ENCODE measurements at places on chromosomes 3 and 15.

DNA sequence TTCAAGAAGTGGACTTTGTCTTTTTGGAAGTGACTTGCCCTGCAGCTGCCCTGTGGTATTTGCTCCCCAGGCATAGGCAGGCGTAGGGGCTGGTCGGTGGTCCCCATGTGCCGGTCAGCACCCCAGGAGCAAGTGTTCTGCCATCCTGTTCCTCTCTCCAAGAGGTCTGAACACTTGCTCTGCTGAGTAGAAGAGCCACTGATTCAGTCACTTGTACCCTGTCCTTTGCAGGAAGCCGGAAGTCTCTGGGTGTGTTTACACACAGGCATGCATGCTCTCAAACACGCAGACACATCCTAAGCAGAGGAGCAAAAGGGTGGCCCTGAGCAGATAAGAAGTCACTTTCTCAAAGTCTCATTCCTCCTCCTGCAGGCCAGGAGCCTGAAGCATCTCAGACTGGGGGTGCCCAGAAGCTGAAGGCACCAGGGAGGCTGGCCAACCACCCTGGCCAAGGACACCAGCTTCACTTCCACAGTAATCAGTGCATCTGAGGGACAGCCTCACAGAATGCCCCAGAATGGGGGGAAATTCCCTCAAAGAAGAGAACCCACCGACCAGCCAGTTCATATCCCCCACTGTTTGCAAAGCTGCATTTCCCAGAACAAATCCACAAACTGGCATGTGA lies 88.7 kb upstream of the POMGNT2 start:
- no peak for DNase-seq

DNA sequence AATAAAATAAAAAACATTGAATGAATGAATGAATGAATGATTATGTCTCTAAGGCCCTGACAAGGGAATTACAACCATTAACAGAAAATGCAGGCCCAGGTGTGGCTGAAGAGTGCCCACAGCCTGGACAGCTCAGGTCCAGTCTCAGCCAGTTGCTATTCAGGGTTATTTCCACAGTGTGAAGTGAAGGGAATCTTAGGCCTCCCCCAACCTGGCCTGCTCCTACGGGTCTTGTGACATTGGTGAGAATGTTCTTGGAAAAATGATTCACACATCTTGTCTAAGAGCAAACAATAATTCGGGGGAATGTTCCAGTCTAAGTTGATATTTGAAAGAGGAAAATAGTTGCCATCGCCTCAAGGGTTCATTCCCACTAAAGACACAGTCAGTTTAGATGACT lies 37.0 kb downstream of the MINDY4B start:
- no peak for DNase-seq

DNA sequence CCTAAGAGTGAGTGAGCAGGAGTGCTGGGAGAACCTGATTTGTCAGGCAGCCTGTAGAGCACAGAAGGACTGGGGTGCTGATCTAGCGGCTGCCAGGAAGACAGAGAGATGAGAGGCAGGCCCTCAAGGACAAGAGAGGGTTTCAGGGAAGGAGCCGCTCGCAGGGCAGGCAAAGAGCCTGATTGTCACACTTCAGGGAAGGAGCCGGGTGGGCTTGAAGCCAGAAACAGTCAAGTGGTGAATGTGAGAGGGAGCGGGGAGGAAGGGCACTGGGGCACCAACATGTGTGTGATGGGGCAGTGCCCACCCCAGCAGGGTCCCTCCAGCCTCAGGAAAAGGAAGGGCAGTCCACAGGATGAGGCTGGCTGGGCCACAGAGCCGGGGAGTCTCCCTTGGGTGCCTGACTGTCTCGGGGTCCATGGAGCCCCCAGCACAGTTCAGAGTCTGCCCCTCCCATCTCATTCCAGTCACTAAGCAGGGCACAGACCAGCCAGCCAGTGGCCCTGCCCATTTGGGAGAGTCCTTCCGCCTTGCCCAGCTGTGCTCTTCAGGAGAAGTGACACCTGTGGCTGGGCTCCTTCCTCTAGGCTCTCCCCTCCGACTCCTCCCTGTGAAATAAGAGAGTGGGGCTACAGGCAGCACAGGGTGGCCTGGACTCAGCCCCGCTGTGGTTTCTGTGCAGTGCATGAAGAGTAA lies 148.6 kb downstream of the RAB11A start:
- no peak for DNase-seq

DNA sequence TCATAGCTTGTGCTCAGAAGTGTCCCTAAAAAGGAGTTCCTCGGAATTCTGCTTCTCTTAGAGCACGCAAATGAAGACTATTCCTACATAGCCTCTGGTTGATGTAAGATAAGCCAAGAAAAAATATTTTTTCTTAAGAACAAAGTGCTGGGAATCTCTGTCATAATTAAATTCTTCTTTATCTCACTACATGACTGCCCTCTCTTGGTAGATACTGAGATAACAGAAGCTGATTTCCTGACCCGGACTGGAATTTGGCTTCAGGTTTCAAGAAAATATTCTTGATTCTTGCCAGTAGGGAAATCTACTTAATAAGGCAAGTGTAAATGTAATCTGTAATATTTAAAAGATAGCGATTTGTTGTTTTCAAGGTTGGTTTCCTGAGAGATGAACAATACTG lies 31.3 kb upstream of the SETMAR start:
- peak; percentile 54 for DNase-seq

- DNase-seq = no peak
Measured at GRCh38 chr15:70665599-70665998, 97.8 kb downstream of the UACA start.

DNA sequence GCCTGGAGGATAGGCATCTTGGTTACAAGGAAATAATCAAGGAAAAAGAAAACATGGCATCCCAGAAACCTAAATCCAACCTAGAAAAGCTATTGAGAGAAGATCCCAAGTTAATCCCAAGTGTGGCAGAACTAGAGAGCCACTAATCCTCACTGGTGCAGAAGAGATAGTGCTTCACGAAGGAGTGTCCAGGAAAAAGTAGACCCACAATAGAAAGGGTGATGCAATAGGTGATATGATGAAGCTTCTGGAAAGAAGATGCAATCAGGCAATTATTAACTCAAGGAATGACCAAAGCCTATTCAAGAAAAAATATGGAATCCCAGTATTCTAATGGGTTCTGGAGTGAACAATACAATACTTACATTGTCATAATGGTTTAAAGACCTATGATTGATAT lies 95.2 kb downstream of the AQP9 start:
- DNase-seq = no peak
